ENCODE measurements at places on chromosomes 3 and 15.
A peak's percentile ranks its signal among the peaks of the same experiment; 100 is the strongest.

DNA sequence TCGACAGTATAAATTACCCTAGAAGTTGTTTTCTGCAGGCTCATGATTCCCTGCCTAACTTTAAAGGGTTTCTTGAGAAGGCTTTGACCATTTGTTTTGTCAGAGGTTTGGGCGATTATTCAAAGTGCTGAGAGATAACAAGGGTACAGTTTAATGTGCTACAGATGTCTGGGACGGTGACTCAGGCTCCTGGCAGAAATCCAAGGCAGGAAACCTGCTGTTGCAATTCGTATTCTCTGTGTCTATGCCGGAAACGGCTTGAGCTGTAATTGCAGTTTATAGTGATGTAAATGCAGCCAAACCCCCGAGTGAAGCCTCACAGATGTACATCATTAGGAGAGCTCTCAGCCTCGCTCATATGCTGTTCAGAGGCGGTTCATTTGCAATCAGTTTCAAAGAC lies 65.6 kb downstream of the SYNPR start:
- DNase-seq = peak; percentile 41

GRCh38 chr15:41992803-41993190 lies 20.4 kb upstream of the EHD4 start:
- DNase-seq = no peak

GRCh38 chr15:36693644-36694043 lies 114.2 kb downstream of the CDIN1 start:
- DNase-seq = no peak

- DNase-seq = no peak
These were observed 42.5 kb upstream of the SNRK start for GRCh38 chr3:43243590-43244587.

GRCh38 chr15:44130778-44131177 lies 64.3 kb downstream of the FRMD5 start:
- DNase-seq = no peak

- DNase-seq = no peak
These were observed 387.6 kb downstream of the NAALADL2 start for GRCh38 chr3:175246766-175247165.
